T follicular helper cell (primary cell): ENCODE measurements at places on chromosomes 6 and 20.

DNA sequence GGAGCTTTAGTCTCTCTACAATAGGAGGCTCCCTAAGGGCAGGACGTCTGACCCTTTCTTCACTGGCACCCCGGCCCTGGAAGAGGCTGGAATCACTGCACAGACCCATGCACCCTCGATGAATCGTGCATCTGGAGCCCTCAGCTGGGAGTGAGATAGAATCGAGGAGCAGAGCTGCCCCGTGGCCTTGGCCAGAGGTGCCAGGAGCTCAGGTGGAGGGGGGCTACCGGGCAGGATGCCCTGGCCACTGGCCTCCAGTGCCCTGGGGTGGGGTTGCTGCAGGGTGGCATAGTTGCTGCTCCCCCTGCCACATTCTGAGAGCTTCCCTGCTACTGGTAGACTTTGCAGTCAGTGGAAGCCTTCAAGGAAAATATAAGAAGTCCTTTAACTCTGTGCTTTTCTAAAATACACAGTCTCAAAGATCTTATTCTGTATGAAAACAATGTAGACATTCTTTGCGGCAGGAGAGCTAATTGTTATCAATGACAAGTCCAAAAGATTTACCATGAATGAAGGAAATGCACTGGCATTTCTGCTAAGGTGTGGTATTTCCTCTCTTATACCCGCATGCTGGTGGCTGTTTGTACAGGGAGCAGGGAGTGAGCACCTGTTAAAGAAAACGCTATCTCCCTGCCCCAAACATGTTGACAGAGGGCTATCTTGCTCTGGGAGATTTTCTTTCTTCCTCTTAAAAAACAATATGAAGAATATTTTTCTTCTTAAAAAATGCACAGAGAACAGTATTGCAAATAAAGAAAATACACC lies 122.8 kb downstream of the C6orf118 start:
- DNase-seq = no peak

GRCh38 chr6:54308289-54308985 lies at the start of gene TINAG:
TINAG (plus strand) TSS chr6:54308441; CDS start chr6:54308551, 110 bp downstream.
- no peak for DNase-seq

DNA sequence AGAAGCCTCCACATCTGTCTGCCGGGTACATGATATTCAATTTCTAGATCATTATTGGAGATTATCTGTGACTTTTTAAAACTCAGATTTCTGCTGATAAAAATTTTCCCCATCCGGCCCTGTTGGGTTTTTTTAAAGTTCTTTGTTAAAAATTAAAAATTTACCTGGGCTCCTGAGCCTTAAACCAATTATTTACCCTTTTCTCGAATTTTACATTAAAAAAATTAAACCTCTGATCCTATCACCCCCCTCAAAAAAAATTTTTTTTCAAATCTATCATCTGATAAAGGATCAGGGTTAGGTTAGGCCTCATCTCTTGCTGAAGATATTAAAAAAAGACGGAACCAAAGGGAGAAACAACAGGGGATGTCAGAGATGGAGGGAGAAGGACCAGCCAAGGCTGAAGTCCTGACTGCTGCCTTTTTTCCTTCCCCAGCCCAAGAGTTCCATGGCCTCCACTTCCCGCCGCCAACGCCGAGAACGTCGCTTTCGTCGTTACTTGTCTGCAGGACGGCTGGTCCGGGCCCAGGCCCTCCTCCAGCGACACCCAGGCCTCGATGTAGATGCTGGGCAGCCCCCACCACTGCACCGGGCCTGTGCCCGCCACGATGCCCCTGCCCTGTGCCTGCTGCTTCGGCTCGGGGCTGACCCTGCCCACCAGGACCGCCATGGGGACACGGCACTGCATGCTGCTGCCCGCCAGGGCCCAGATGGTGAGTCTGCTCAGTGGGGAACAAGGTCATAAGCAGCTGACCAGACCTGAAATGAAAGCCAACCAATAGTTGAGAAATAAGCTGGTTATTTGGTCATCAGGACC lies 527 bp downstream of the NFKBIL1 start:
- no peak for DNase-seq

DNA sequence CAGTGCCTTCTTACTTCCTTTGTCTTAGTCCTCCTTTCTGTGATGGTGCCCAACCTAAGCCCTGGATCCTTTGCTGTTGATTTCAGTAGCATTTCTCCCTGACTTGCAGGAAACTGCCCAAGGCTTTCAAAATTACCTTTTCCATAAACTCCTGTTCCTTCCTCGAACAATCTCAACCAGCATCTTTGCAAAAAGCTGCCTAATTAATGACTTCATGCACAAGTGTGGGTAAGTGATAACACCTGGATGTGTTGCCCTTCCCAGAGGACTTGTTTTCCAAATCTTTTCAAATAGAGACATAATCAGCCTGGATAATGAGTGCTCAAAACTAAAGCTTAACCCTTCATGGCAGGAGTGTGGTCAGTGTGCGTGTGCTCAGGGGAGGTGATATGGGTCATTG lies 118.0 kb downstream of the PCSK2 start:
- DNase-seq = no peak

DNA sequence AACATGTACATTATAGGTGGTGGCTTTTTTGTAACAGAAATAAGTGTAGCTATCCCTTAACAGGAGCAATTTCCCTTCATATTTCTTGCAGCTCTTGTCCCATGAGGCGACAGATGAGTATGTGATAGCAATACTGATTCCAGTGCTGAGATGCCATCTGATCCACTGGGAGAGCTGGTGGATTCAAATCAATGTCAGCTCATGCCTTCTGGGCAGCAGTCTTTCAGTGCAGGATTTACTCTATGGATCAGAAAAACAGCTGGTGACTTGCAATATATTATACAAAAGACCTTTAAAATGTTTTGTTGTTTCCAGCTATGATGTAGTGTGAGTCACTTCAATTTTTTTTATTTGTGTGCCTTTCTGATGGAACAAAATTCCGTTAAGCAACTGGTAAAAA lies 259.9 kb upstream of the SASH1 start:
- DNase-seq = no peak

- no peak for DNase-seq
These were observed 36.4 kb upstream of the GCLC start for GRCh38 chr6:53581173-53581773.

DNA sequence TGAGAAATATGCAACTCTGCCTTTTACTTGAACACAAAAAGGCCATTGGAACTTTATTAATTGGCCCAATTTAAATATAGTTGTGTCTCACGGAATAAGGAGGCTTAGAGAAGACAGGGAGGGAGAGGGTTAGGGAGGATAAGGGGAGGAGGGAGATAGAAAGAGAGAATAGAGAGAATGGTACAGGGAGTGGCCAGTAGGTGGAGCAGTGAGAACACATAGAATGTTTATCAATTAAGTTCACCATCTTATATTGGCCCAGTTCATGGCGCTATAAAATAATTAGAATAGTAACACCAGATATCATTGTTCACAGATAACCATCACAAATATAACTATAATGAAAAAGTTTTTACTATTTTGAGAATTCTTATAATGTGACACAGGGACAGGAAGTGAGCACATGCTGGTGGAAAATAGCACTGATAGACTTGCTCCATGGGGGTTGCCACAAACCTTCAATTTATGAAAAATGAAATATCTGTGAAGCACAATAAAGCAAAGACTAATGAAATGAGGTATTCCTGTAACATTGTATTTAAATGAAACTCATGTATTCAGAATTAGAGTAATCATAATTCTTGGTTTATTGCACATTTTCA lies 374.1 kb upstream of the MANEA start:
- no peak for DNase-seq

DNA sequence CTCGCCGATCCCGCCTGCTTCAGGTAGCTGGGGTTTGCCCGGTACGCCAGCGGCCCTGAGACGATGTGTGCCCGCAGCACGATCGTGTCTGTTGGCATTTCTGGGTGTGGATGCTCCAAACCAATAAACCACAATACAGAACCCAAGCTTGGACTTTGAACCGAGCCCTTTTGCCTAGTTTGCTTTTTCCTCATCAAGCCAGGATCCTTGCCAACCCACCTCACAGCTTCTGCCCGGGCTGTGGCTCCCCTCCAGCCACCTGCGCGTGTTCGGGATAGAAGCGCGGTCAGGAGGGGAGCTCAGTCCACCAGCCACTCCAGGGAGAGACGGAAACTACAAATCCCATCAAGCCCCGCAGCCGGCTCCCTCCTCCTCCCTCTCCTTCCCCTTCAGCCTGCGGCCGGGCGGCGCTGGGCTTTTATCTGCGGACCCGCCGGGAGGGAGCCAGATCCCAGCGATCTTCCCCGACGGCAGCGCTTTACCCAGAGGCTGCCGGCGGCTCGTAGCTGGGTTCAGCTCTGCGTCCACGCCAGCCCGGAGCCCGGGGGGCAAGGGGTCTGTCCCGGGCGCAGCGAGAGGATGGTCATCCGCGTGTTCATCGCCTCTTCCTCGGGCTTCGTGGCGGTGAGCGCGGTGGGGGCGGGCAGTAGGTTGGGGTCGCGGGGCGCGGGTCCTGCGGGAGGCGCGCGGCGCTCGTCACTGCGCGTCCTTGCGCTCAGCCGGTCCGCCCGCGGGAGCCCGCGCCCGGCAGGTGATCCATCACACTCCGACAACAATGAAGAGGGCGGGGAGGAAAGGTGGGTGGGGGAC lies at the start of gene SH3BGRL2:
TSS of gene SH3BGRL2 (plus strand) at position 447 of the 810 bp plus-strand sequence. CDS start at position 580, 133 bp downstream.
- no peak for DNase-seq

DNA sequence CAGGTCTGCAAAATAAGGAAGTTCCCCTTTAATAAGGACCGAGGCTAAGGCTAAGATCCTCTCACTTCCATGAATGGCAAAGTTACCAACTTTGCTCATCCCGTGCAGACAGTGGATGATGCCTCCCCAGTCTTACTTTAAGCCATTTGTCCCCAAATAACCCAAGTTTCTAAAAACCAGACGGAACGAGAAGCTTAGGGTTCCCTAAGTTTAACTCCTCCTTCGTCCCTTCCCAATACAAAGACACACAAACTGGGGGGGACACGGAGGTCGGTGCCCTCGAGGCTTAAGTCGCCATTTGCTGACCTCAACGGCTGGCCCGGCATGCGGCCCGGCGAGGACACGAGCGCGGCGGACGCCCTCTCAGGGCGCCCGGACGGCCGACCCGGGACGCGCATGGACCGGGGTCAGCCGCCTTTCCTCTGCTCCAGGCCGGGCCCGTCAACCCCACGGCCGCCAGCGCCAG lies 527 bp downstream of the FBXO30 start:
- no peak for DNase-seq

DNA sequence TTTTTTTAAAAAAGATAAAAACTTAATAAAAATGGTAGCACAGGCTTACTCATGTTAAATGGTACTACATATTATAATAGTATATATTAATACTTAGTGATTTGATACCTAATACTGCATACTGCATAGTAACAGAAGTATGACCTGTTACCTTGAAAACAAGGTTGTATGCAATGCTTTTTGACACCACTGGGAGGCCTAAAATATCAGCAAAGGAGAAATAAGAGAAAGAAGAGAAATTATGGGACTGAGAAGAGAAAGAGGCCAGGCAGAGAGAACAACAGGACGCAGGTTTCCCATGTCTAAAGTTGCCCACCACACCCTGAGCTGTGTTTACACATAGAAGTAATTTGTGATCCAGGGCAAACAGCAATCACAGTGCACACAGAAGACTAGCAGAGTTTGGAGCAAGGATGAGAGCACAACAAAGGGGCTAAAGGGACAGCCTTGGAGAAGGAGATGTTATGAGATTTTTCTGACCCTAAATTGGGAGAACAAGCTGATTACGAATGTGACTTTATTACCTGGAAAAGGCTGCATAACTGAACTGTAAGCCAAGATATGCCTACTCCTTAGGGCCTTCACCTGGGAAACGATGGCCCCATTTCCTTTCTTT lies 73.2 kb downstream of the ROS1 start:
- DNase-seq = no peak

- DNase-seq = no peak
These were observed 124.7 kb upstream of the GPR6 start for GRCh38 chr6:109853426-109853825.

DNA sequence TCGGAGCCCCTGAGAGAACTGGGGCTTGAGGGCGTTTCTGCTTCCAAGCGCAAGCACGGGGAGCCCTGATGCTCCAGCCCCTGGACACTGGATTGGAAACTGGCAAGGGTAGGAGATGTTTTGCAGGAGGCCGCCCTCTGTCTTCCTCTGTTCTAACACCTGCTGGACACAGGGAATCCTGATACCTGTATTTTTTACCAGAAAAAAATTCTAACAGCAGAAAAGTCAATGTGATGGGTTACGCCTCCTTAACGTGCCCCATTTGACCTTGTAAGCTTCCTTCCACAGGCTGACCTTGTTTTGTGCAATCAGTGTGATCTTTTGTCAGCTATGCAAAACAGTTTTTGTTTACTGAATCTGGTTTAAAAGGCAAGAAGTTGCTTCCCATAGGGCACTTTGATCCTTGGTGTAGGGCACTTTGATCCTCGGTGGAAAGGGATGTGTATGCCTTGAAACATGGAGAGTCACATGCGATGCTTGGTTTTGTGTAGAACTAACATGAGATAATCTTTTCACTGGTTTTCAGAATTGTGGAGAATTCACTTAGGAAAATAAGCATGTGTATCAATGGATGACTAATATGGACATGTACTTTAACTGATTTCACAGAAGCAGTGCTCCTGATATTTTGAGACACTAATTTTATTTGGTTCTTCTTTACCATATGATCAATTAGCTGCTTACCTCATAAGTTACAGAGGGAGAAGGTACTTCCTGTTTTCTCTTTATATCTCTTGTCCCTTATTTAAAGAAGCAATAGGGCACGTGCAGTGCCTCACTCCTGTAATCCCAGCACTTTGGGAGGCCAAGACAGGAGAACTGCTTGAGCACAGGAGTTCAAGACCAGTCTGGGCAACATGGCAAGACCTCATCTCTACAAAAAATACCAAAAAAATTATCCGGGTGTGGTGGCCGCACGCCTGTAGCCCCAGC lies 59.9 kb upstream of the MAP3K4 start:
- DNase-seq = no peak

DNA sequence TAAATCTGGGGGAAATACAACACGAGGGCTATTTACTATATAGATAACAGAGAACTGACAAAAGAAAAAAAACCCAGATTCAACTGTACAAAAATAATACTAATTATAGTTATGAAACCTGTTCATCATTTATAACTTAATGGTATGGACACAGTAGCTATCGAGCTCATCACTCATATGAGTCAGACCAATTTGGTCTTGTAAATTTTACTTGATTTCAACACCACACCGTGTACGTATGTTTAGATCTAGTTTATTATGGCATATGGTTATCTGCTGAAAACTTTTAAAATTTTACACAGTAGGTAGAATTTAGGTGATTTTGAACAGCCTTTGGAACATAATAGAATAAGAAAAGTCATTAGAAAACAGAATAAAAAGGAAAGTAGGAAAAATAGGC lies 5.5 kb downstream of the MYLK4 start:
- DNase-seq = no peak

- DNase-seq = no peak
These were observed 505 bp upstream of the KCNK15 start for GRCh38 chr20:44745122-44745597.

GRCh38 chr6:25302677-25303128 lies 23.5 kb downstream of the CARMIL1 start:
- no peak for DNase-seq

GRCh38 chr20:347640-348484 lies 951 bp downstream of the NRSN2 start:
- DNase-seq = peak; percentile 37

GRCh38 chr20:53055367-53056067 lies 83.4 kb downstream of the TSHZ2 start:
- DNase-seq = no peak

- no peak for DNase-seq
These were observed 441.0 kb upstream of the MARCKS start for GRCh38 chr6:113416170-113416569.

- no peak for DNase-seq
These were observed 1.6 kb upstream of the LY86 start for GRCh38 chr6:6586671-6587526.
